ENCODE measurements at places on chromosomes 3 and 15.

DNA sequence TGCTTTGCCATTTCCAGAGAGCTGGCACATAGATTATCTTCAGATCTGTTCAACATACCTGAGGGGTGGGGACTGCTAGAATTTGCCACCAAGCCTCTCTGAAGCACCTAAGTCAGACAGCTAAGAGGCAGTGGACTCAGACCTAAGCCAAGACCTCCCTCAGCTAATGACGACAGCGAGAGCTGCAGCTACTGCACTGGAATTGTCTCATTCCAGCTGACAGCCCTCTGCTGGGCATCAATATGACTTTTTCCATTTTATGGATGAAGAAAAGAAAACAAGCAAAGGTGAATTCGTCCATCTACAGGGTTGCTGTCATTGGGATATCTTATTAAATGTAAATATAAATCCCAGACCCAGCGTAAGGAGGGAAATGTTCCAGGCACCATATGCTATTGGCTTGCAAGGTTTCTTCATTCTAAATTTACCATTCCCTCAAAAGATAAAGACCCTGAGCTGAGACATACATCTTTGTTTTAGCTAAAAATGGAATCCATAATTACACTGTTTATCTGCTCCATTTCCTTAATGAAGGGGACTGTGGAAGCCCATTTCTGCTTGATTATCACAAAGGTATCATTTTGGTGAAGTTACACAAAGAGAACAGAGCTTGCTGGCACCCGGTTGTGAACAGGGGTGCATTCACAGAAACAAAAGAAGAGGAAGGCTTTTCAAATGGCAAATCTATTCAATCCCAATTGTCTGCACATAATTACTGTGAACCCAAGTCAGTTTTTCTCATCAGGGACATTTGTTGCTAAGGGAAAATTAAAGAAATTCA is 85.5 kb upstream of the LRTM1 start:
- DNase-seq, result no peak

GRCh38 chr3:112931736-112932521 is 43.0 kb downstream of the CD200R1 start:
- no peak for DNase-seq

DNA sequence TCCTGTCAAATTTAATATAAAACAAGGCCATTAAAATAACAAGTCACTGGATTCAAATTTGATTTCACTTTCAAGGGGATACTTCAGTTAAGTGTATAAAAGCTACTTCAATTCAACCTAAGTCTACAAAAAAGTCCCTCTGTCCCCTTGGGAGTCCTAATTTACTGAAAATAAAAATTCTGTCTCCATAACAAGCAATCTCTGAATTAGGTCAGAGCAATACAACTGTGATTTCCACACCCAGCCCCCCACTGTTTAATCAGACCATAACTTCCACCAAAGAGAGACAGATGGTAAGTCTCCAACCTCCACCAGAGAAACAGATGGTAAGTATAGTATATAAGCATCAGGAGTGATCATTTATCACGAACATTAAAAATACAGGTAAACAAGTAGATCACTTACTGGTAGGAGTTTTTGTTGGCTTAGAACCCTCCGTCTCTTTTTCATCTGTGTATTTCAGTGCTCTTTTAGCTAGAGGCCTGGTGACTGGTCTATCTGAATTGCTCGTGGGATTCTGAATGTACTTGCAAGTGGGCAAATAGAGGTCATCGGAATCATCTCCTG is 12.1 kb downstream of the SGO1 start:
- DNase-seq, result no peak

- peak; percentile 93 for DNase-seq
Observed at GRCh38 chr15:69578787-69579583, 126.4 kb downstream of the RPLP1 start.

GRCh38 chr15:76183930-76184649 is 124.3 kb downstream of the TMEM266 start:
- DNase-seq, result no peak

- DNase-seq, result no peak
Observed at GRCh38 chr3:137770835-137771399, 6.8 kb downstream of the SOX14 start.

DNA sequence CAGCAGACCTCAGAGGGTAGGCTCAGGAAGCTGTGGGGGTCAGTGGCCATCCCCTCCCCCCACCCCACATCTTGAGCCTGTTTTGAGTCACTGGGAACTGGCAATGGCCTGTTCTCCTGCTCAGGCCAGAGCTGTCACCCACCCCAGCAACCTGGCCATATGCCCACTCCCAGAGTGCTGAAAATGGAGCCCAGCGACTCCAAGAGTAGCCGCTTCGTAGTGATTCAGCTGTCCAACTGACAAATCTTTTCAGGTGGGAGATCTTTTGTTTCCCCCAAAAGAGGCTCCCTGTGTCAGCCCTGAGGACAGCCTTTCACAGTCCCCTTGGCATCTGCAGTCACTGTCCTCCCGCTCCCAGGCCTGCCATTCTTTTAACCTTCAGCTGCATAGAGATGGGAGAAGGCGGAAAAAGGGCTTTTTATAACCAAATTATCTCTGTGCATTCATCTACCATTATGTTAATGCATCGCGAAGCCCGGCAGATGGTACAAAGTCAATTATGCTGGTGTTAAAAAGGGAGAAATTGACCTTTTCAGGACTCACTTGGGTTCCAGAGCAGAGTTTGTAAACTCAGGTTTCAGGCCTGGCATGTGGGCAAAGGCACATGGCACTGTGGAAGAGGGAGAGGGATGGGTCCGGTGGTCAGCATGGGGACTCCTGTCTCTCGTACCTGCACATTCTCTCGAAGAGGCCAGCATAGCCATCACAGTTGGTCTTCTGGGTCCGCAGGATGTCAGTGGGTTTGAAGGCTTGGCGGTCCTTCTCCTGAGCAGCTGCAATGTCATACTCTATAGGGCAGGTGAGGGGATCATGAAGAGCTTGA is 32.1 kb downstream of the KY start:
- DNase-seq, result no peak

- DNase-seq, result no peak
Observed at GRCh38 chr3:47846880-47847248, 43.9 kb downstream of the DHX30 start.

GRCh38 chr15:58856086-58856485 is 77.4 kb downstream of the SLTM start:
- no peak for DNase-seq

- DNase-seq, result no peak
Observed at GRCh38 chr3:45969953-45970352, 25.7 kb downstream of the FYCO1 start.

GRCh38 chr15:84992157-84992944 is 10.7 kb downstream of the PDE8A start:
- DNase-seq, result peak; percentile 69

- DNase-seq, result no peak
Observed at GRCh38 chr3:128617270-128617556, 33.4 kb downstream of the RPN1 start.

GRCh38 chr15:60318216-60318867 is 79.4 kb downstream of the ANXA2 start:
- no peak for DNase-seq

GRCh38 chr3:24548278-24548677 is 53.6 kb upstream of the THRB start:
- DNase-seq, result no peak

GRCh38 chr15:48722764-48723661 is 77.5 kb upstream of the FBN1 start:
- DNase-seq, result peak; percentile 29

DNA sequence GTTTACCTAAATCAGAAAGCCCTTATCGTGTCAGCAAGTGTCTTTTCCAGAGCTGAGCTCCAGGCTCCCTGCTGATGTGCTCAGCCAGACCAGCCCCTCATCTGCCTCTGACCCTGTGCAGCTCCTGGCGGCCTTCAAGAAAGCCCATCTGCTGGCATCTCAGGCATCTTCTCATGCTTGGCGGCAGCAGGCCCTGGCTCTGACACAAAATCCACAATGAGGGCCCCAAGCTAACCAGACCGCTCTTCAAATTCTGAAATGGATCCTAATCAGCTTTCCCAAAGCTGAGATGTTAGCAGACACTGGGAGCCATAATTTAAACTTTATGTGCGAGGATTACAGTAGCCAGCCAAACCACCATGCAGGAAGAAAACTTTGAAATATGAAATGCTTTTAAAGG is 50.8 kb upstream of the CTDSPL start:
- DNase-seq, result no peak

DNA sequence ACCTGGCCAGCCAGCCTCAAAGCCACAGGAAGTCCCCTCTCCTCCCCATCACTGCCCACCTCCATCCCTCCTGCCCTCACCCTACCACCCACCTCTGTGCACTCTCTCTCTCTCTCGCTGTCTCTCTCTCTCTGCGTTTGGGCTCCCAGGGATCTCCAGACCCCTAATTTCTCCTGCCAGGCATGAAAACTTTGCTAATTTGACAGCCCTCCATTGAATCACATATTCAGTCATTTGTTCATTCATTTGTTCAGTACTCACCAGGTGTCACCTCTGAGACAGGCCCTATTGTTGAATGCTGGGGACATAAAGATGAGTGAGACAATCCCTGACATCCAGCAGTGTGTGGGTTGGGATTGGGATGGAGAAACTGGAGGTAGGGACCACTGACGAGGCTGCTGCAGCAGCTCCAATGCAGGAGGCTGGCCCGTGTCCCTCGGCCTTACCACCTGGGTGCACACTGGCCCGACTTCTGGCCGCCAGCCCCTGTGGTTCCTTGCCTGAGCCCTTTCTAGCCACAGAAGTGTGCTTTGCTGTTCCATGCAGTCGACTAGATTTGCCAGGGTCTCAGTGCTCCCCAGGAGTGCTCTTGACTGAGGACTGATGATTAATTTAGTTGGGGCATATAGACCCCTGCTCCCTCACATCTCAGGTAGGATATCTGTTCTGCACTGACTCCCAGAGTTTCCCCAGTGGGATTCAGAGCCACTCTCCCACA is 38.6 kb upstream of the TSEN2 start:
- DNase-seq, result no peak

DNA sequence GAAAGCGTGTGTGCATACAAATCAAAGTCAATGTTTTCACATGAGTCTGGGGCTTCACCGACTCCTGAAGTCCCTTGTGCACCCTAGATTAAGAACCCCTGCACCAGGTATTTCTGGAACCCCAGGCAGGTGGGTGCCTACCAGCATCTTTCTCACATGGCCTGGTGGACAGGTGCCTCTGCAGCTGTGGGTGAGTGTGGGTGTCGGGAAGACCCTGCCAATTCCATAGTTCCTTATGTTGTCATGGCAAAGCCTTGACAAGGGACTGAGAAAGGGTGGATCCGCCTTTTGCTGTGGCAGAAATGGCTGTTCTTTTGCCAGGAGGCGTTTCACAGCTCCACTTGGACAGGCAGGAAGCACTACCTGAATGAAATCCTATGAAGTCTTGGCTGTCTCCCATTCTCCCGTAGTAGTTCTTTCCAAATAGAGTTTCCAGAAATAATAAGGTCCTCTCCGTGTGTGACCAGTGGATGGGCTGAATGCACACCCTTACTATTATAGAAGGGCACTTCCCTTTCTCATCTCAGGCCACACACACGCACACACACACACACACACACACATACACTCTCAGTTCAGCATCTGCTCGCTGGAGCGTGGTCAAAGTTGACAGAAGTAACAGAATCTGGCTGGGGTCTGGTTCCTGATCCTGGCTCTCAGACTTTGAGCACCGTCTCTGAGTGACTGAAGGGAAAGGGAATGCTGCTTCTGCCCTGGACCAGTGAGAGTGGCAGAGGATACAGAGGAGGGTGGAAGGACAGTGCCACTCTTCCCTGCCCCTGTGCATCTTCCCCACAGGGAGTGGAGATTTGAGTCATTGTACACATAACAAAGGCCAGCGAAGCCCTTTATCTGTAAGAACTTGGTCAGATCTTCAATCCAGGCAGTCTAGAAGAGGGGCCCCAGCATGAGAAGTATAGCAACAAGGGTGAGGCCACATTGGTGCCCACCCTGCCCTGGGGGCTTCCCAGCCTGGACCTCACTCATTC is 38.7 kb downstream of the PDIA5 start:
- DNase-seq, result no peak

DNA sequence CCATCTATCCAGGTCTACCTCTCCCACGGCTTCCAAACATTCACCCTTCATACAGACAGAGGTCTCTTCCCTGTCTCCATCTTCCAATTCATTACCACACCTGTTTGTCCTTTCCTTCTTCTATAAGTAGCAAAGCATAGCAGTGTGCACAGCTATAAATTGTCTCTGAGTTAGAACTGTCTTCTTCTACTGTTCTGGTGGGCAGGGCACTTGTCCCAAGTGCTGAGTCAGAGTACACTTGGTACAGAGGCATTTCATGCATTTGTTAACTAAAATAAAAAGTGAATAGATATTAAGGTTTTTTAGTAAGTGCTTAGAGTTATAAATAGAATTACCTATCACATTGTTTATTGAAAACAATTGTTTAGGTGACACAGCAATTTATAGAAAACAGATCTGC is 150.1 kb upstream of the CCDC54 start:
- no peak for DNase-seq

- no peak for DNase-seq
Observed at GRCh38 chr15:41180206-41180789, 50.3 kb downstream of the EXD1 start.

DNA sequence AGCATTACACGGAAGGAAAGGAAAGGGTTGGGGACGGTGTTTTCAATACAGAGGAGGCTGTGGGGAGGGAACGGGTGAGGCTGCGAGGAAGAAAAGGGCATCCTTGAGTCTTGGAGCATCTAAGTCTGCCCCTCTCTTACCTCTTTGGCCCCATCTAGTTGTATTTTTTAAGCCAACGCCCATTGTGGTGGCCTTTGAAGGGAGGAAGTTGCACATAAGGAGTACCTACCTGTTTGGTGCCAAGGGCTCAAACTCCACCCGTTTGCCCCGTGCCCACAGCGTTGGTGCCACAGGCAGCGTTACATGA is 146.1 kb upstream of the UMPS start:
- DNase-seq, result no peak

DNA sequence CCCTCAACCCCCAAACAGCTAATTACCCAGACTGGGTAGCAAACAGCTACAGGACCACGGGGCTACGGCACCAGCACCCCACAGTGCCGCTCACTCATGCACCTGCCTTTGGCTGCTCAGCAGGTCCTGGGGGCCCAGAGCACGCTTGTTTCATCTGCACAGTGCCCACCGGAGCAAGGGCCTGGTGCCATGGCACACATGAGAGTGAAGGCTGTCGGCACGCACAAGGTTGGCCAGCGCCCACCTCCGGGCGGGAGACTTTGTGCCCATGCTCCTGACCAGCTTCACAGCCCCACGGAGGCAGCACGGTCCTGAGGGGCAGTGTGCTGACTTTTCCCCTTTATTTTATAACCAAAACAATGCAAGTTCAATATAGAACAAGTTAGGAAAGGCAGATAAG is 135.9 kb upstream of the NSMCE3 start:
- no peak for DNase-seq

Measured in urothelium cell line (cell line).